ENCODE measurements at places on chromosomes 12 and 14. TPM values are rescaled to one million over a fixed set of nuclear protein-coding genes. Genes with fewer than 3 reads are reported as not detected.

DNA sequence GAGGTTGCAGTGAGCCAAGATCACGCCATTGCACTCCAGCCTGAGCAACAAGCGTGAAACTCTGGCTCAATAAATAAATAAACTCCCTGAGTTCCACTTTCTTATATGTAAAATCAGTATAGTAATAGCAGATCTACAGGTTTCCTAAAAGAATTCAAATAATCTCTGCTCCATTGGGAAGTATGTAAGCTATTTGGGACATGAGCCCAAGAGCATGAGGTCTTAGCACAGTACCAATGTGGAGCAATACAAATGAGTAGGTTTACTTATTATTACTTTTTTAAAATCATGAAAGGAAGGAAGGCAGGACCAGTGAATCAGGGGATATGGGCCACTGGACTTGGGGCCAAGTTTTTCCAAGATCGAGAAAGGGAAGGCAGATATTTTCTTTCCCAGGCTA is 216.9 kb upstream of the DIO2 start:
- no peaks in the 10 kb centered on the region for H3K27me3 ChIP-seq
- H3K4me3 ChIP-seq = no peak overlapping the region
- H3K36me3 ChIP-seq = no peaks in the 10 kb centered on the region
- no peaks in the 10 kb centered on the region for H3K4me1 ChIP-seq
- no peak overlapping the region for H3K27ac ChIP-seq

DNA sequence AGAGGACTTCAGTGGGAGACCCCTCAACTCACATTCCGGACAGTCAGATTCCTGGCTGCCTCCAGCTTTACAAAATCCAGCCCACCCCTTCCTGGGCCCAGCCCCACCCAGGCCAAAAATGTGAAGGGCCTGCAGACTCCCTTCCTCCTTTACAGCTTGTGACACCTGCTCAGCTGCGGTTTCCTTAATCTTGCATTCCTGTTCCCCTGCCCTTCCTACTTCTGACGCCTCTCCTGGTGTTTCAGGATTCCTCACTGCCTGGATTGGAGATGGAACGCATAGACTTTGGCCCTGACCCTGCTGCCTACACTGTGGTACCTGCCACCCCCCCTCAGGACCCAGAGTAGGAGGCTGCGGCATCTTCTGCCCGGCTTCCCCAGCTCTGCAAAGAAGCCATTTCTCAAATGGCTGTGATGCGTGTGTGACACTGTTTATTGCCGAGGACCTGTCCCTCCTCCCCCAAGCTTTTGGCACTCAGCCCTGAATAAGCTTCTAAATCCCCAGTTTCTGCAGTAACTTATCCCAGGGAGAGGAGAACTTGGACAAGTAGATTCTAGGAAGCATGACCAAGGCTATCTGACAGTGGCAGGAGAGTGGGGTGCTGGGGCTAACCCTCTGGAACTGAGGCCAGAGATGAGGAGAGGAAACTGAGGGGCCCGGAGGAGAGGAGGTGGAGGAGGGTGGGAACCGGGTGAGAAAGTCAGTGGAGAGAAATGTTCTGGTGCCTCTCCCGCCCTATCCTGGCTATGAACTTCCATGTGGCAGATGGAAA is 24.9 kb upstream of the BCDIN3D start:
- peak; percentile 25 for DNase-seq
- H3K27me3 ChIP-seq = no peaks in the 10 kb centered on the region
- H3K4me3 ChIP-seq = no peak overlapping the region

GRCh38 chr14:75648066-75648838 is 12.4 kb downstream of the ERG28 start:
- DNase-seq = peak; percentile 24
- no peak overlapping the region for H3K4me3 ChIP-seq
- H3K27me3 ChIP-seq = no peaks in the 10 kb centered on the region
- no peak overlapping the region for H3K27ac ChIP-seq
- peaks cover 47% of the 10 kb centered on the region for H3K36me3 ChIP-seq

- no peaks in the 10 kb centered on the region for H3K4me1 ChIP-seq
- no peaks in the 10 kb centered on the region for H3K27me3 ChIP-seq
- H3K36me3 ChIP-seq = no peaks in the 10 kb centered on the region
- H3K4me3 ChIP-seq = no peak overlapping the region
- DNase-seq = no peak
- no peak overlapping the region for H3K27ac ChIP-seq
These were observed 99.9 kb downstream of the ST8SIA1 start for GRCh38 chr12:22234561-22234960.

DNA sequence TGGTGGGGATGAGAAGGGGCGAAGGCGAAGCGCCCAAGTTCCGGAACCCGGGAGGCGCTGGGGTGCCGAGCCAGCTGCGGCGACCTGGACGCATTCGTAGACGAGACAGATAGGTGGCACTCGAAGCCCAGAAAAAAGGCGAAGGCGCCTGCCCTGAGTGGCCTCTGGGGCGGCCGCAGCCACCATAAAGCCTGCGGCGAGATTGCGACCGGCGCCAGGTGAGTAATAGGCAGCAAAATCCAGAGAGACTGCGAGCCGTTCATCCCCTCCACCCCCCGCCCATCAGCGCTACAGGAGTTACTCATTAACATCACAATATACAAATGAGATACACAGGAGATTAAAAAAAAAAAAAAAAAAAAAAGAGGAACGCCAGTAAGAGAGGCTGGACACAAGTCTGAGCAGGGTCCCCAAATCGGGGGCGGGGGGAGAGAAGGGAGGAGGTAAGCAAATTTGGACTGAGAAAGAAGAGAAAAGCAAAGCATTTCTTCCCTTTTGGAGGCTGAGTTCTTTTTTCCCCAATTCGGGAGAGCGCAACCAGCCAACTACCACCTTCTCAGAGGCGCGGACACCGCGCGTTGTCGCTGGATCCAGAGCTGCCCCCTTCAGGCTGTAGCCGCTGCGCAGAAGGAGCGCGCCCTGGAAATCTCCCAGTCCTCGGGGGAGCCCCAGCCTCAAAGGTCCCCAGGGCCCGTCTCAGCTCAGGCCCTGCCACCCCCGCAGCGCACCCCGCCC is 15.7 kb downstream of the TBX3 start:
- peak; percentile 94 for DNase-seq
- peaks cover 13% of the 10 kb centered on the region for H3K27me3 ChIP-seq
- no peaks in the 10 kb centered on the region for H3K4me1 ChIP-seq

- H3K4me3 ChIP-seq = no peak overlapping the region
- peaks cover 85% of the 10 kb centered on the region for H3K4me1 ChIP-seq
- no peaks in the 10 kb centered on the region for H3K27me3 ChIP-seq
- H3K36me3 ChIP-seq = peaks cover 13% of the 10 kb centered on the region
These were observed 27.8 kb upstream of the PNMA1 start for GRCh38 chr14:73741876-73742519.

GRCh38 chr12:82279536-82280058 is 78.6 kb downstream of the CCDC59 start:
- H3K4me1 ChIP-seq = no peaks in the 10 kb centered on the region
- H3K36me3 ChIP-seq = no peaks in the 10 kb centered on the region
- H3K27me3 ChIP-seq = no peaks in the 10 kb centered on the region
- no peak for DNase-seq

DNA sequence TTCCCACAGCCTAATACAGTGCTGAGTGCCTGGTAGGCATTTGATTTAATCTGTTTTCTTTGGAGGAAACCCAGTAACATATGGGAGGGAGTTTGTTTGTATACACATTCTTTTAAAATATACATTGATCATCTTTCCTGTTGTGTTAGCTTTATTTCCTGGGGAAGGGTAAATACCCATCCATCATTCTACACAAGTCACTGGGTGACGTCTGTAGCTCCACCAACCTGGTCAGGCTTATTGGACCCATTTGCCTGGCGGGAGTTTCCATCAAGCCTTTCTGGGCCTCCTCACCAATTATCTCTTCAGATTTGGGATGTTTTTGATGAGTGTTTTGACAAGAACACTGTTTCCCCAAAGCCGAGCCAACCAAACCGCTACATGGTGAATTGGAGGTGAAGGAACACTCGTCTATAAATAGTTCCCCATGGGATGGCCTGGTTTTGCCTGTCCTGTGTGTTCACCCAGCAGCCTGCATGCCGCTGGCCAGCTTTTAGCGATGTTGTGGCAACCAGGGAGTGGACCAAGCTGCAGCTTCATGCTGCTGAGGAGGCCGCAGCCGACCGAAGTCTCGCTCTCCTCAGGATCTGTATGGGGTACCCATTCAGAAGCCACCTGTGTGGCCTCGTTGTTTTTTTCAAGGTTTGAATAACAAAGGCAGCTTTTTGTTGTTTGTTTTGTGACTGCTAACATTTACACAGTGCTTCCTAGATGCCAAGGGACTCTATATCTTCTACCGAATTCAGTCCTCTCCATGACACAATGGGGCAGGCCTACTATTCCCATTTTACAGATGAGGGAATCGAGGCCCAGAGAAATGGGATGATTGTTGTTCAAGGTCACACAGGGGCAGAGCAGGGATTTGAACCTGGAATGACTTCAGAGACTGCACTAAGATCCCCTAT is 22.6 kb downstream of the PLXNC1 start:
- no peak for DNase-seq
- H3K4me1 ChIP-seq = peaks cover 6% of the 10 kb centered on the region
- H3K27ac ChIP-seq = no peak overlapping the region
- H3K36me3 ChIP-seq = no peaks in the 10 kb centered on the region

- no peak overlapping the region for H3K27ac ChIP-seq
- H3K36me3 ChIP-seq = no peaks in the 10 kb centered on the region
- no peaks in the 10 kb centered on the region for H3K27me3 ChIP-seq
- H3K4me3 ChIP-seq = no peak overlapping the region
- H3K4me1 ChIP-seq = no peaks in the 10 kb centered on the region
These were observed 194.2 kb downstream of the ADGRD1 start for GRCh38 chr12:131147894-131148293.

- no peaks in the 10 kb centered on the region for H3K36me3 ChIP-seq
- no peak overlapping the region for H3K4me3 ChIP-seq
- H3K4me1 ChIP-seq = no peaks in the 10 kb centered on the region
- H3K27me3 ChIP-seq = no peaks in the 10 kb centered on the region
These were observed 4.0 kb upstream of the SYNDIG1L start for GRCh38 chr14:74429991-74430390.

GRCh38 chr12:40614923-40615322 is 77.3 kb upstream of the CNTN1 start:
- no peak overlapping the region for H3K27ac ChIP-seq
- no peaks in the 10 kb centered on the region for H3K4me1 ChIP-seq
- no peak for DNase-seq
- H3K27me3 ChIP-seq = no peaks in the 10 kb centered on the region

GRCh38 chr14:42806909-42807315 is 1200.2 kb downstream of the LRFN5 start:
- no peaks in the 10 kb centered on the region for H3K27me3 ChIP-seq
- no peaks in the 10 kb centered on the region for H3K36me3 ChIP-seq
- H3K4me3 ChIP-seq = no peak overlapping the region
- H3K4me1 ChIP-seq = no peaks in the 10 kb centered on the region

DNA sequence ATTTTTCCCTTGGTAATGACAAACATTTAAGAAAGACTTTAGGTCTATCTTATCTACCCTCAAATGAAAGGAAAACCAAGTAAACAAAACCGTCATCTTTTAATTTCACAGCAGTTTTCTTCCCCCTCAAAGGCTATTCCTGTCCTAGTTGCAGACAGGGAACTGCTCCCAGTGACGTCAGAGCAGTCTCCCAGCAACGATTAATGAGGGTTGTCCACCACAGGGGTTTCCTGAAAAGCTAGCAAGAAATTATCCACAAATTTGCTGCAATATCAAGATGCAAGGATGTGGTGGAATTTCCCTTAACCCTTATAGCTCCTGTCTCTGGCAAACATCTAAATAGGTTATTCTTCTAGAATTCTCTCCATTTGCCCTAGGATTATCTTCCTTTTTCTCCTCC is 89.1 kb upstream of the STAC3 start:
- H3K36me3 ChIP-seq = no peaks in the 10 kb centered on the region
- no peaks in the 10 kb centered on the region for H3K27me3 ChIP-seq
- H3K4me3 ChIP-seq = no peak overlapping the region
- DNase-seq = peak; percentile 14
- H3K4me1 ChIP-seq = no peaks in the 10 kb centered on the region

DNA sequence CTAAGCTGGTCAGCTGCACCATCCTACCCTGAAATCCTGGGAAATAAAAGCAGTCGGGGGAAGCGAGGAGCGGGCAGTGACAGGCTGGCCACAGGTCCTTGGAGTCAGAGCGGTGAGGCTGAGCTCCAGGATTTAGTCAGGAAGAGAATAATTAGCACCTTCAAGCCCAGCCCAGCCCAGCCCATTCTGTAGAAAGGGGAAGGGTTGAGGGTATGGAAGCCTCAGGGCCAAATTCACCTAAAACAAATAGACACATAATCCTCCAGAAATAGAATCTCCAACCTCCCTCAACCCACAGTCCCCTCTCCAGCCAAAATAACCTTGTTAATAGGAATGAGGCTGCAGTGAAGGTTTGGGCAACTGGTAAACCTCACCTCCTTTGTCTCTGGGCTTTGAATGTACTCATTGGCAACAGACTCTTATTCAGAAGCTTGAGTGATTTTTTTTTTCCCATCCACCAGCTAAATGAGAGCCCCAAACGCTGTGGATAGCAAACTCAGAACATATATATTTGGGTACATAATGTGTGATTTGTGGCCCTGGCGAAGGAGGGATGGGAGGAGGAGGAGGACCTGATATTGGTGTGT is 334.1 kb downstream of the DPF3 start:
- DNase-seq = no peak
- no peaks in the 10 kb centered on the region for H3K27me3 ChIP-seq
- no peaks in the 10 kb centered on the region for H3K36me3 ChIP-seq
- no peak overlapping the region for H3K27ac ChIP-seq
- H3K4me1 ChIP-seq = no peaks in the 10 kb centered on the region
- H3K4me3 ChIP-seq = no peak overlapping the region

DNA sequence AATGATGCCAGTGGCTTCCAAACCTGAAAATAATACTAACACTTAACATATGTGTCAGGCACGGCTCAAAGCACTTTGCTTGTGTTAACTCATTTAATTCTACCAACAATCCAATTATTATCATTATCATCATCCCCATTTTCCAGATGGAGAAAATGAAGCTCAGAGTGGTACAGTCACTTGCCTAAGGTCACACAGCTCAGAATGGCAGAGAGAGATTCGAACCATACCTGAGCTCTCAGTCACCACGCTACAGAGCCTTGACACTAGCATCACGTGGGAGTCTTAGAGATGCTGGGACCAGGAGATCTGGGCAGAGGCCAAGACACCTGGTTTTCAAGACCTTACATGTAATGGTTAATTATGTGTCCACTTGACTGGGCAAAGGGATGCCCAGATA is 34.2 kb downstream of the DHX37 start:
- H3K27ac ChIP-seq = no peak overlapping the region
- no peak overlapping the region for H3K4me3 ChIP-seq
- no peaks in the 10 kb centered on the region for H3K27me3 ChIP-seq
- H3K36me3 ChIP-seq = peaks cover 8% of the 10 kb centered on the region

DNA sequence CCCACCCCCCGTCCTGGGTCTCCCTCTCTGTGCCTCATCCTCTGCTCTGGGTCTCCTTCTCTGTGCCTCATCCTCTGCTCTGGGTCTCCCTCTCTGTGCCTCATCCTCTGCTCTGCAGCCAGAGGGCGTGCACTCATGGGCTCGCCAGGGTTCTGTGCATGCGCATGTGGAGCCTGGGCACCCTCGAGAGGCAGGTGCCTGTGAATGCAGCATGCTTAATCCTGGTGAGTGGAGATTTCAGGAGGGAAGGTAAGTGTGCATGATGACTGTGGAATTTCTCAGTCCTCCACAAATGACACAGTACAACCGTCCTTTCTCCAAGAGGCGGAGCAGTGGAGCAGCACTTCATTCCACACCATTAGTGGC is 65.2 kb downstream of the EP400 start:
- H3K36me3 ChIP-seq = peaks cover 83% of the 10 kb centered on the region
- H3K4me3 ChIP-seq = no peak overlapping the region
- H3K27ac ChIP-seq = no peak overlapping the region
- no peaks in the 10 kb centered on the region for H3K4me1 ChIP-seq
- no peak for DNase-seq
- no peaks in the 10 kb centered on the region for H3K27me3 ChIP-seq

Gene PRMT5
- 15.1 TPM for polyA plus RNA-seq

Gene TMEM117
- 14.1 TPM for polyA plus RNA-seq

Gene PLCZ1
- polyA plus RNA-seq = not detected

Gene KRT4
- polyA plus RNA-seq = 12.3 TPM

Gene DDX24
- 35.1 TPM for polyA plus RNA-seq

Gene OR6C6
- not detected for polyA plus RNA-seq

Gene MAP3K9
- 0.81 TPM for polyA plus RNA-seq

Gene CIDEB
- polyA plus RNA-seq = 31.2 TPM

Gene LAG3
- polyA plus RNA-seq = 1.8 TPM

Gene RHOJ
- 0.45 TPM for polyA plus RNA-seq

All from small intestine (tissue), 16 donors.